ENCODE measurements at places on chromosomes 7 and 10.

DNA sequence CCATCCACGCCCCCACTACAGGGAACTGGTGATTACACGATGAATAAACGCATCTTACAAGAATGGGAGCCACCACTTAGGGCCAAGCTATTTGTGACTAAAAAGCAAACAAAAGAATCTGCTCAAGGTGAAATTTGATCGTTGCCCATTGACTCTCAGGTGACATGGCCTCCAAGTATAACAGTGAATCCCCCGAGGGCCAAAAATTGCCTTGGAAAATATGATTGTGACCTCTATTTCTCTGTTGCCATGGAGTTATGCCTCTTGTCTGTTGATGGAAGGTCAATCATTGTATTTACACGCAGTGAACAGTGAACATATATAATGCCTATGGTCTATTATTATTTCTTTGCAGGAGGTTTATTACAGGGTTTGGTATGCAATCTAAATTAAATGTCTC lies 282.3 kb downstream of the KLF6 start:
- DNase-seq, result no peak

DNA sequence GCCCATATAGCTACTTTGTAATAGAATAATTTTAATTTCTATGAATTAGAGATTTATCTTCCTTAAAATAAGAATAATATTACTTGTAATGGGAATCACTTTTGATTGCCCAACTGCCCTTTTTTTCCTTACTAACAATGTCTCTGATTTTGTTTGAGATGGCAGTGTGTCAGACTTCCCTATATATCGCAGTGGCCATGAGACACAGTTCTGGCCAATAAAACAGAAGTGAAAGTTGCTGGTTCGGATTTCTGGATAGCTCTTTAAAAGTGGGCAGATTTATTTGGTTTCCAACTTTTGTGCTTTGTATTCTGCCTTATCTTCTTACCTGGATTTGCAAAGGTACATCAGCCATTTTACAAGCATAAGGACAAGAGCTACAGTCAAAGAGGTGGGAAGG lies 170.2 kb downstream of the PPP1R17 start:
- no peak for DNase-seq

DNA sequence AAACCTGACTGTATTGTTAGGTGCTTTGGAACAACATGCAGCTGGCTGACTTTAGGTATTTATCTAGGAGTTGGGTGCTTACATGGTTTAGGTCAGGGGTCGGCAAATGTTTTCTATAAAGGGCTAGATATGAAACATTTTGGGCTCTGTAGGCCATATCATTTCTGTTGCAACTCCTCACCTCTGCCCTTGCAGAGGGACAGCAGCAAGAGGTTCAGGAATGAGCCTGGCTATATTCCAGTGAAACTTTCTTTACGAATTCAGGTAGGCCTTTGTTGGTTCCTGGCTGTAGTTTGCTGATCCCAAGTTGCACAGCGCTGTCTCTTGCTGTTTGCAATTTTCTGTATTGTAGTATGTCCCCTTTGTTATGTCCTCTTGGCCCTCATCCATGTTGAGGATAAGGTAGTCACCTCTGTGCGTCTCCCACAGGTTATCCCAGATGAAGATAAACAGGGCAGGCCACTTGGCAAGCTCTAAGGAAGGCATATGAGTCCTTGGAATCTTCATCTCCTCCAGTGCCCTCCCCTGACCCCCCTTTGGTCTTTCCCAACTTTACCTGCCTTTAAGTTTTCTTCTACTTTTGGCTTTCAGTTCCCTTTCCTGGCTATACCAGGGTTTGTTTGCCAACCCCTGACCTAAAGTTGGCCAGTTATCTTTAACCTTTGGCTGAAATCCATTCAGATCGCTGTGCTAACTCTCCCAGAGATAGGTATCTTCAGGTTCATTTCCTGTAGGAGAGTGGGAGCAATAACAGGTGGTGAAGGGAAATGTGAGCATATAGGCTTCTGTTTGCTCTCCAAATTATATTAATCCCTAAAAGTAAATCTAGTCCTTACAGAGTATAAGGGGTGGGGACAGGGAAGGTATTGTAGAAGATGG lies 36.1 kb downstream of the SGPL1 start:
- DNase-seq, result no peak

DNA sequence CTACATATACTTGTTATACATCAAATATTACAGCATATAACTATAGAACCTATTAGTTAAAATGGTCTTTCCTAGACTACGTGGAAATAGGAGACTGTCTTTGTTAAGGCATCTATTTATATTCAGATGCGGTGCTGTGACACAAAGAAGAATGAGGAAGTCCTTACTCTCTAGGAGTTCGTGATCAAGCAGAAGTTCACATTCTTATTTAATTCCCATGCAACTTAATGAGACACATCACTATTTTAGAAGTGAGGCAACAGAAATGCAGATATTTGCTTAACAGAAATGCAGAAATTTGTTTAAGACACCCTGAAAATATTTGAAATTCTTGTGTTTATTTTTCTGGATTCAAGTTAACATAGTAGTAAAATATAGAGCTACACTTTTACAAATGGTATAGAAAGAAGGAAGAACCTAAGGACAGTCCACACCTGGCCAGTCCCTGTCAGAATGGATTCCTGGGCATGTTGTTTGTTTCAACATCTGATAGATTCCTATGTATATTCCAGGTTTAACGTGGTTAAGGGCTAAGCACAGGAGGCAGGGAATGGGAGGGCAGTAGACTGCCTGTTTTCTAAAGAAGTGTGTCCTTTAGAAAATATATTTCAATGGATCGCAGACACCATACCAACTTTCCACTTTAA lies 70.6 kb upstream of the NXPH1 start:
- DNase-seq, result no peak

DNA sequence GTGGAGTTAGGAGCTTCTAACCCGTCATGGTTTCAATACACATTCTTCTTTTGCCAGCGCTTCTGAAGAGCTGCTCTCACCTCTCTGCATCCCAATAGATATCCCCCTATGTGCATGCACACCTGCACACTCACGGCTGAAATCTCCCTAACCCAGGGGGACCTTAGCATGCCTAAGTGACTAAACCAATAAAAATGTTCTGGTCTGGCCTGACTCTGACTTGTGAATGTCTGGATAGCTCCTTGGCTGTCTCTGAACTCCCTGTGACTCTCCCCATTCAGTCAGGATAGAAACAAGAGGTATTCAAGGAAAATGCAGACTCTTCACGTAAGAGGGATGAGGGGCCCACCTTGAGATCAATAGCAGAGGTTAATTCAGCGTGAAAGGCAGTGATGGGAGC lies 22.4 kb downstream of the PRSS2 start:
- no peak for DNase-seq

GRCh38 chr10:74705358-74705980 lies 120.9 kb upstream of the KAT6B start:
- no peak for DNase-seq

DNA sequence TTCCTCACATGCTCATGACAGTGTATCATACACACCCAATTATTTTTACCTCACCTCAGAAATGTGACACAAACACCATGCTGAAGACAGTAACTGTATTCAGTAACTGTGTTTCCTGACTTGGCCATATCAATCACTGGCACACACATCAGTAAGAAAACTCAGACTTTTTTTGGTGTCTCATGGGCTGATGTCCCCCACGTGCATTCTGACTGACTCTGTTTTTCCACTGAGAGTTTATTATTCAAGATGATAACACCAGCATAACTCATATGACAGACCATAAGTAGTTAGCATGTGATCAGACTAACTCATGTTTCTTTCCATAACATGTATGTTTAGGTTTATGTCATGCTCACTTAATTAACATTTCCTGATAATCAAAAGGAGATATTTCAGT lies 124.8 kb downstream of the CD36 start:
- no peak for DNase-seq

GRCh38 chr7:142811154-142811737 lies 40.5 kb downstream of the PRSS2 start:
- no peak for DNase-seq

GRCh38 chr10:14645239-14645960 lies 129.3 kb downstream of the FAM107B start:
- DNase-seq, result no peak

DNA sequence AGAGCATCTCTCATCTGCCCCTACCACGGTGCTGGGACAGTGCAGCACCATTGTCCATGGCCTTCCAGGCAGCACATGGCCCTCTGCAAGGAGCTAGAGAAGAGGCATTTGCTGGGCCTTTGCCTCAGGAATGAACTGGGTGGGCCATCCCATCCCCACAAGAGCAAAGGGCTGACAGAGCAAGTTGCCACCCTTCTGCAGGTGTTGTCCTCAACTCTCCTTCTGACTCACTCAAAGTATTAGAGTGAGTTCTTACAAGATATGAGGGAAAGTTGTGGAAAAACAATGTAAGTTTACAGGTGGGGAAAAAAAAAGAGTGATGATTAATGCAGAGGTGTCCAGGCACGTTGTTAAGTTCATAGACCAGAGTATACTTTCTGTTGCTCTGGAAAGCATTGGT lies 261.2 kb downstream of the SKIDA1 start:
- DNase-seq, result no peak

DNA sequence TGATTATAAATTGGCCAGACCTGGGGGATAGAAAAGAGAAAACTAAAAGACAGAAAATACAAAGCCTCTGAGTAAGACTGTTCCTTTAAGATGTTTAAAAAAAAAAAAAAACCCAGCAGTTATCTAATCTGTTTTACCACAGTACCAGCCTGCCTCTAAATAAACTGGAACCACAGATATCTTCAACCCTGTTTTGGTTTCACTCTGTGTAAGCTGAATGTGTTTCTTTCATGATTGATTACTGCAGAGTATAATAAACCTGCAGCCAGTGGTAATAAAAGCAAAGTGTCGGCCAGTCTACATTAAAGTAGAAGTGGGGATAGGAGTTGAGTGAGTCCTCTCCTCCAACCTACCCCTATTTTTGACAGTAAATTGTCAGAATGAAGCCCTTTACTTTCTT lies 40.6 kb downstream of the MGAM2 start:
- DNase-seq, result no peak

- peak; percentile 46 for DNase-seq
Observed at GRCh38 chr7:100483722-100484672, at the start of gene NYAP1. TSS of gene NYAP1 (plus strand) at chr7:100483927. CDS start at chr7:100485312, 1,385 bp downstream.

- DNase-seq, result peak; percentile 54
Observed at GRCh38 chr7:142795339-142795863, 24.6 kb downstream of the PRSS2 start.

DNA sequence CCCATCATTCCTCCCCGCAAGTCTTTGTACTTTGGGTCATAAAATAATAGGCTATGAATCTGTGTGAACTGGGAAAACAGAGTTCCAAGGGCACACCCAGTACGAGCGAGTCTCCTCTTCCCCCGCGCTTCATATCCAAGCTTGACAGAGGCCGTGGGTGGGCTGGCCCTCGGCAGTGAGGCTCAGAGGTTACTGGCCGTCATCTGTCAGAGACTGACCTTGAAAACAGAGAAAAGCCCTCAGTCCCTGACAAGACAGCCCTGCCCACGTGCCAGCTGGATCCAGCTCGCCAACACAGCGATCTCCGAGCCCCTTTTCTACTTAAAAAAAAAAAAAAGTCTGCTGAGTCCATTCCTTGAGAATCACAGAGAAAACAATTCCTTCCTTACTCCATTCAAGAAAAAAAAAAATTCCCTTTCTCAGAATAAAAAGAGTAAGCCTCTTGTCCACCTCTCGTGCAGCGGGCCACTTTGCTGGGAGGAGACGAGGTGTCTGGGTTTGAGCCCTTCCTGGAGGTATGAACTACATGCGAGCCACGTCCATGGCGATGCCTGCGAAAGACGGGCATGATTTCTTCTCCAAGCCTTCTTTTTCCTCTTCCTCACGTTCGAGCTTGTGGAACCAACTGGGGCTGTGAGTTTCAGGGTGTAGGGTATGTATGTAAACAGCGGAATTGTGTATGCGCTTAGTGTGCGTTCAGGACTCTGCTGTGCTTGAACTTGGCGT lies 744 bp upstream of the BICC1 start:
- DNase-seq, result no peak

DNA sequence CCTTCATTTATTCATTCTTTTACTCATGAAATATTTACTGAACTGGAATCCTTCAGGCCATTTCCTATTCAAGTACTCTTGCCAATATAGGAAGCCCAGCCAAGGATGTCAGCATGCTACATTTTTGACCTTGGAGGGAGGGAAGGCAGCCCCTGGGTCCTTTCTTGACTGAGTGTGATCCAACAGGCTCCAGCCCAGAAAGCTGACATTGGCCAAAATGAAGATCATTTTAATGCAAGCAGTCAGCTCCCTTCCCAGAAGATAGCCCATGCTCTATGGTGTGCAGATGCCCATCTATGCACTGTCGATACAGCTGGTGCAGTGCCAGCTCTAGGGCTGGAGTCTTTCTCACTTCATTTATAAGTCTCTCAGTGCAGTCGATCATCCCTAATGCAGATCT lies 646.0 kb downstream of the KCNMA1 start:
- DNase-seq, result no peak

- DNase-seq, result no peak
Observed at GRCh38 chr7:68689087-68689433, 909.2 kb upstream of the AUTS2 start.

DNA sequence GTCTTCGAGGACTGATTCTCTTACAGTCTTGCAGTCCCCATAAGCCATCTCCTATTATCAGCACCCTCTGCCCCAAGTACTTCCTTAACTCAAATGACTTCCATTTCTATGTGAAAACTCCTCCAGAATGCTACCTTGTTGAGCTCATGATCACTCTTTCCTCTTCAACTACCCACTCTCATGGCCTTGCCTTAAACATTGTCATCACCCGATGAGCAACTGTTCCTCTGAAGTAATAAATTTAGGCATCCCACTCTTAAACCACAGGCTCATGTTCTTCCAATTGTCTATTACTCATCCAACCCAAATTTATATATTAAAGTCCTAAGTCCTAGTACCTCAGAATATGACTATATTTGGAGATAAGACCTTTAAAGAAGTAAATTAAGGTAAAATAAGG lies 152.9 kb downstream of the C1GALT1 start:
- no peak for DNase-seq

GRCh38 chr7:54339073-54339472 lies 203.1 kb upstream of the VSTM2A start:
- no peak for DNase-seq

DNA sequence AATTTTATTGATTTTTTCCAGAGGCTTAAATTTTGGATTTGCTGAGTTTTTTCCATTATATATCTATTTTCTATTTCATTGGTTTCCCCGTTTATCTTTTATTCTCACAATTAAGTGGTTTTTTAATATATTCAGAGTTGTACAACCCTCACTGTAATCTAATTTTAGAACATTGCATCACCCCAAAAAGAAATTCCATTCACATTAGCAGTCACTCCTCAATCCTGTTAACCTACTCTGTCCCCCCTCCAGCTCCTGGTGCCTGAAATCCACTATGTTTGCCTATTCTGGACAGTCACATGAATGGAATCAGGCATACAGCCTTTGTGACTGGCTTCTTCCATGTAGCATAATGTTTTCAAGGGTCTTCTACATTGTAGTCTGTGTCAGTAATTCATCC lies 55.8 kb upstream of the ITGA8 start:
- no peak for DNase-seq

DNA sequence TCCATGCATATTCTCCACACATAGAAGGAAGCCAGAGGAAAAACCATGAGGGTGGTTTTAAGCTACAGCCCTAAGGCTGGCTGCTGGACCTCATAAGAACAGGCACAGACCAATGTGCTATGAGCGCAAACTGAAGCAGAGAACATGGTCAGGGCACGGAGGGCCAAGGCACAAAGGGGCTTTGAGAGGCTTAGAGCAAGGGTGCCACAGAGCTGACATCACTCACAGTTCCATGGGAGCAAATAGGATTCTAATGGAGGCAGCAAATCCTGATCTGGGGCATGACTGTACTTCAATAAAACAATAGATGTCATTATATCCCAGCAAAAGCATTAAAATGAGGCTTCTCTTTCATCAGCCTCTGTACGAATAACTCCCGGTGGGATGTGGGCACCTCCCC lies 162.4 kb downstream of the COBL start:
- DNase-seq, result no peak
